Fibroblast of skin of back (primary cell): ENCODE measurements at places on chromosomes 16 and 17.

DNA sequence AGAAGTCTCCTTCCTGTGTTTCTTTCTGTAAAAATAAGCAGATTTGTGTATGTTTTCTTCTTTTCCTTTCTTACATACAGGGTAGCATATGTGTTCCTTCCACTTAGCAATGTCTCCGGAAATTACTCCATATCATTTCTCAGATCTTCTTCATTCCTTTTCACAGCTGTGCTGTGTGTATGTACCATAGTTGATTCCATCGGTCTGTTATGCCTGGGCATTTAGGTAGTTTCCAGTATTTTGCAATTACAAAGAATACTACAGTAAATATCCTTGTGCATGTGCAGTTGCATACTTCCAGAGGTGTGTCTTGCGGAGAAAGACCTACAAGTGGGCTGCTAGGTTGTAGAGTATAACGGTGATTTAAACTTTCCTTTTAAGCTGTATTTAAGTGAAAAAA is 69.8 kb downstream of the CLEC16A start:
- no peak for DNase-seq

DNA sequence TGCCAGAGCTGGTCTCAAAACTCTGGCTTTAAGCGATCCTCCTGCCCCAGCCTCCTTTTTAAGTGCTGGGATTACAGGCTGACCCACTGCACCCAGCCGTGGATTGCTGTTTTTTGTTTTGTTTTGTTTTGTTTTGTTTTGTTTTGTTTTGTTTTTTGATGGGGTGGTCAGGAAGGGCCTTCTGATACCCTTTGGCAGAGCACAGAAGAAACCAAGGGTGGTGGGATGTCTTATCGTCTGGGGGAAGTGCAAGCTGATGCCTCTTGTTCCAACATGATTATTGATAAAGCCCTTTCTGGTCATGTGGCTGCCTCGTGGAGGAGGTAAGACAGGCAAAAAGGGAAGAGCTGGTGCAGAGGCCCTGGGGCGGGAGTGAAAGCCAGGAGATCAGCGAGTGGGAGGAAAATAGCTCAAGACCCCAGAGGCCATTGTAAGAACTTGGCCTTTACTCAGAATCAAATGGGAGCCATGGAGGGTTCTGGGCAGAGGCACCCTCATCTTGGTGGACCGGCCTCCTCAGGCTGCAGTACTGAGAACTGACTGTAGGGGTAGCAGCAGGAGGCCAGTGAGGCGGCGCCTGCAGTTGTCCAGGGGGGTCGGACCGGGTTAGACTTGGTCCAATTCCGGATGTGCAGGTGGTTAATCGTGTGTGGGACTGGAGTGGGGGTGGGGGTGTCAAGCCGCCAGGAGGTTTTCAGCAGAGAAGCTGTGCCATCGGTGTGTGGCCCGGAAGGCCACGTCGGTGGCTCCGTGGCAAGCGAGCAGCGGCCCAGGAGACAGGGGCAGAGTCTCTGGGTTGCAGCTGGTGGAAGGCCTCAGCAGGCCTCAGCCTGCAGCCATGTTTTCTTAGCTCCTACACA is 84.4 kb upstream of the GSE1 start:
- no peak for DNase-seq

- peak; percentile 45 for DNase-seq
Observed at GRCh38 chr16:21283521-21284289, 5.6 kb upstream of the CRYM start.

GRCh38 chr17:3982113-3982512 is 17.9 kb upstream of the ATP2A3 start:
- no peak for DNase-seq
